ENCODE measurements at places on chromosomes 3 and 15.

- DNase-seq: no peak
These were observed 301.4 kb downstream of the RBMS3 start for GRCh38 chr3:29582273-29582672.

- no peak for DNase-seq
These were observed 119.1 kb downstream of the ROBO2 start for GRCh38 chr3:77158730-77159581.

DNA sequence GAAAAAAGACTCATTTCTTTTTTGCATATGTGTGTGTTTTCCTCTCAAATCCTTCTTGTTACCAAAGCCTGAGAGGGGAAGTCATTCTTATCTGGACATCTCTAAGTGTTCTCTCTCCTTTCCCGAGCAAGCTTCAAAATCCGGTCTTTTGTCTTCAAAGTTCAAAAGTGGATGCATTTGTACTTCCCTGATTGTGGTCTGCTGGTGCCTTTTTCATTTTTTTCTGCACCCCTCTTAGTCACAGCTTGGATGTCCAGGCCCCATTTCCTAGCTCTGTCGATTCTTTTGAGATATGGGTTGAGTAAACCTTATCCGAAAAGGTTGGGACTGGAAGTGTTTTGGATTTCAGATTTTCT lies 34.8 kb downstream of the EHD4 start:
- no peak for DNase-seq

- DNase-seq: no peak
These were observed 102.7 kb downstream of the SCAPER start for GRCh38 chr15:76802411-76802810.

DNA sequence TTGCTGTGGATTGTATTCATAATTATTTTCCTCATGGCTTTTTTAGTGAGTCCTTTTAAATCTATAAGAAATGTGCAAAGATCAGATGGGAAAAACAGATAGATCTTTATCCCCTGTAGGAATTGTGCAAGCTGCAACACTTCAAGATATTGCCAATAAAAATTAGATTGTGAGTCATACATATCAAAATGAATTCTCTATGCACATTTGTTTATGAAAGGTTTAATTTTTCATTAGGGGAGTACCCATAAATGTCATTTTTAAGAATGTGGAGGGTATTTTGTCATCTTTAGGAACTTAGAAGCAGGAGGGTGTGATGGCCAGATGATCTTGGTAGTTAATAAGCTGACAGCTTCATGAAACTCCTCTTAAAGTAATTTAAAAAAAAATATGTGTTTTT lies 2.9 kb downstream of the PIAS1 start:
- DNase-seq: no peak

DNA sequence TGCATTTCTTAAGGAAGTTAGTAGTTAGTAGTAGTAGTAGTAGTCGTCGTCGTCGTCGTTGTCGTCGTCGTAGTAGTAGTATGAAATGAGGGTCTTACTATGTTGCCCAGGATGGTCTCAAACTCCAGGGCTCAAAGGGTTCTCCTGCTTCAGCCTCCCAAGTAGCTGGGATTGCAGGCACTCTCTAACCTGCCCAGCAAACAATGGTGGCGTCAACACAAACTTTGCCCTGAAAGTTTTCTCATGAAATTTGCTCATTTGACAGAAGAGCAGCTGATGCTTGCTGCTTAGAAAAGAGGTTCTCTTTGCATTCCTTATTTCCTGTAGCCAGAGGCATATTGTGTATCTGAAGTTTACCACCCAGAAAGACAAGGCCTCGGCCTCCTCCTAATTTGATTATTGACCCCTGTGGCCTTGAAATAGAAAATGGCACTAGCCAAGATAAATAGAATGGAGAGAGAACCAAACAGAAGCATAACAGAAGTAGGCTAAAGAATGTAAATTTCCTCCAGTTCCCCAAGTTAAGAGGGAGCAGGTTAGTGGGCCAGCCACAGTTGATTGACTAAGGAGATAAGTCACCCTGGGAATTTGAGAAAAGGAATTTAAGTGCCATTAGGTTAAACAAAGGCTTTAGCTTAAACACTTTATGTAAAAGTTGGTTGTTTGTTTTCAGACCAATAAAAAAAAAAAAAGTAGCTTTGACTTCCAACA lies 166.2 kb upstream of the ROBO2 start:
- no peak for DNase-seq

GRCh38 chr3:14935592-14936345 lies 11.6 kb upstream of the NR2C2 start:
- DNase-seq: no peak

GRCh38 chr3:14507305-14507741 lies 32.8 kb downstream of the GRIP2 start:
- DNase-seq: no peak

GRCh38 chr3:13193320-13194284 lies 120.4 kb upstream of the IQSEC1 start:
- no peak for DNase-seq

DNA sequence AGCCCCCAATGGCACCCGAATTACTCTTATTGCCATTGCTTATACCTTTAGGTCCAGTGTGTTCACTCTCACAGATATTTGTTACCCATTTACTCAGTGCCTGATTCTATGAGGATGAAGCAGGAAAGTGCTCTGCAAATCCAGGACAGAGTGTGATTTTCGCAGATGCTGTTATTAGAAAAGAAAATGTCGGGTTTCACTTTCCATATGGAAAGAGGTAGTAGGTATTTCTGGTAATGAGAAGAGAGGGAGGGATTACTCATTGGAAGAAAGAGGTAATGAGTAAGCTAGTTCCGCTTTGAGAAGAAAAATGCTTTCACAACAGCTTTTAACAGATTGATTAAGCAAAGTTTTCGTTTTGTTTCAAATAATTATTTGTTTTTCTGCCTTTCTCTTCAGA lies 336.3 kb upstream of the CFAP20DC start:
- no peak for DNase-seq

DNA sequence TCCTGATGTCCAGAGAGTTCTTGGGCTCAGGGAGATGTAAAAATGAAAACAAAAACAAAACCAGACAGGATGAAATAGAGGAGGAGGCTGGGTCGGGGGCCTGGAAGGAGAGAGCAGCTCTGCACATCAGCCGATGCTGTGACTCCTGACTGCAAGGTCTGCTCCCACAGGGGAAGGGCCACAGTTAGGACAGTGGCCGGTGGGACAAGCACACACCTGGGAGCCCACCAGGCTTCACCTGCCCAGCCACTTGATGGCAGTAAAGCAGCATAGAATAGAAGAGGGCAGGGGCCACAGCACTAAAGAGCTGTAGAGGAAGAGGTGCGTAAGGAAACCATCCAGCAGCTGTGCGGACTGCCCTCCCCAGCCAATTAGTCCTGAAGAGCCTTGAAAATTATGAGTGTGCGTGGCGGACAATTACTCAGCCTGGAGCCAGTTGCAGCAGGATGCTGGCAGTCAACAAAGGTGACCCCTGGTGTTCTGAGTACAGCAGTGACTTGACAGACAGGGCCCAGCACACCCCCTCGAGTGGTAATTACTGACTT lies 29.8 kb downstream of the ALS2CL start:
- no peak for DNase-seq

GRCh38 chr15:31336593-31337295 lies 10.1 kb downstream of the KLF13 start:
- DNase-seq: no peak

DNA sequence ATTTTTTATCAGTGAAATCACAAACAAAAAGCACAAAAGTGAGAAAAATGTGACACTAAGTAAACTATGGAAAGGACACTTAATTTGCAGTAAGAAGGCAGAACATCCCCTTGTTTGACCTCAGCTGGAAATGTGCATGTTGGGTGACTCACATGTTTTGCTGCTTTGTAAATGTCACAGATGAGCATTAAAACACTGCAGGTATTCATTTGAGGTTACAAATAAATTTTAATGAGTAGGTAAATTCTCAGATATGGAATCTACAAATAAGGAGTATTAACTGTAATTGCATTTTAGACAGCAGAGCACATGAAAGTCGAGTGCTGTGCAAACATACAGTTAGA lies 20.3 kb downstream of the CHMP2B start:
- no peak for DNase-seq
